ENCODE measurements at places on chromosomes 7 and 10. TPM values are rescaled to one million over a fixed set of nuclear protein-coding genes. Genes with fewer than 3 reads are reported as not detected.

DNA sequence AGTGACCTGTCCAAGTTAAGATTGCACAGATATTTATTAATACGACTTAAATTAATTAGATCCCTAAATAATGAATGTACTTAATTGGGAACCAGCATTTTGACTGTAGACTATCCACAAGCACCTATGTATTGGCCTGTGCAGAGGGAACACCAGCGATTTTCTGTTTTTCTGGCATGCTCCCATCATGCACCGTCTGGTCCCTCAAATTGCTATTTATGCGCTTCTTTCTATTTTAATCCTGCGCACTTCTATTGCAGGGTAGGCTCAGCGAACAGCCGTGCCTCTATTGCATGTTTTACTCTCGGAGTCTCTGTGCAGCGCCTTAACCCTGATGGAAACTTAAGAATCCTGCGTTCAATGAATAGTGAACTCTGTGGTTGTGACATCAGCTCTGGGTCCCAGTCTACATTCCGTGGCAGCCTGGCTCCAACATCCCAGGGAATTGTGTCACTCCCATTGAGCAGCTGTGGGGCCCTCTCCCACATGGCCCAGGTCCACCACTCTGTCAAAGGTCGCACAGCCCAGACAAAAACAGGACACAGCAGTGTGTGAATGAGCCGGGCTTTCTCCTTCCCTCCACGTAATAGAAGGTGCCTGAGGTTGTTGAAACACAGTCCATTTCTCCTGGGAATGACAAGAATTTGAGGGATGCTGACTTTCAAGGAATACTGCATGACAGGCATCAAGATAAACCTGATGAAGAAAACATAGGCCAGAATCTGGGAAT is 239.7 kb upstream of the KLF6 start:
- no peak for DNase-seq

- no peak for DNase-seq
Measured at GRCh38 chr7:117230276-117231046, 92.4 kb downstream of the WNT2 start.

- DNase-seq, result no peak
Measured at GRCh38 chr10:107051769-107052168, 112.7 kb downstream of the SORCS1 start.

DNA sequence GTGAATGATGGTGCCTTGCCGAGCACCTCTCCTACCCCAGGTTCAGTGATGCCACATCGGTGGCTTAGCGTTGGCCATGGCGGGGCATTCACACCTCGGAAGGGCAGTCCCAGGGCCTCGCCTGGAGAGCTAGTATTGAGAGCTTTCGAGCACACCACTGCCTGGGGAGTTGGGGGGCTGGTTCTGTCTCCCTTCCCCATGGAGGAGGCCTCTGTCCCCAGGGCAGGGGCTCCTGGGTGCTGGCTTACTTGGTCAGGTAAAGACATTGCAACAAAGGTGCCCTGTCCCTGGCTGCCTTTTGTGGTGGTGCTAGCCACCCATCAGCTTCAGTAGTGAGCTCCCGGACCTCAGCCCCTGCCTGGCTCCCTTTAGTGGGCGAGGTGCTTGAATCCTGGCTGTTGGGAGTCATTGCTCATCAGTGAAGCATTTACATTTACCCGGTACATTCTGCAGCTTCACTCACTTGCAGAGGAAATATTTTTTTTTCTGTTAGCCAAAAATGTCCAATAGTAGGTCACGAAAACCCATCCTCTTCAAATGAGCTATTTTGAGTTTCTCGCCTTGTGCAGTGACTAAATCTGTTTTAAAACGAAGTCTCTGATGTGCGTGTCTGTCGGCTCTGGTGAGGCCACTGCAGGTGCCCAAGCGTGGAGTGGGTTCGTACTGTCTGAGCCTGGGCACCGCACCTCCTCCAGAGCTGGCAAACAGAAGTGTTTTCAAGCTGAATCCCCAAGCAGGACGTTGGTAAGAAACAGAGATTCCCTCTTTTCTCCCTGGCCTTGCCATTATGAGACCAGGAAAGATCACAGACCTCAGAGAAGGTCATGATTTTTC is 95.5 kb downstream of the INPP5A start:
- no peak for DNase-seq

GRCh38 chr7:15288741-15289140 is 273.1 kb downstream of the AGMO start:
- DNase-seq, result no peak

- no peak for DNase-seq
Measured at GRCh38 chr7:37726016-37726415, 42.5 kb downstream of the GPR141 start.

DNA sequence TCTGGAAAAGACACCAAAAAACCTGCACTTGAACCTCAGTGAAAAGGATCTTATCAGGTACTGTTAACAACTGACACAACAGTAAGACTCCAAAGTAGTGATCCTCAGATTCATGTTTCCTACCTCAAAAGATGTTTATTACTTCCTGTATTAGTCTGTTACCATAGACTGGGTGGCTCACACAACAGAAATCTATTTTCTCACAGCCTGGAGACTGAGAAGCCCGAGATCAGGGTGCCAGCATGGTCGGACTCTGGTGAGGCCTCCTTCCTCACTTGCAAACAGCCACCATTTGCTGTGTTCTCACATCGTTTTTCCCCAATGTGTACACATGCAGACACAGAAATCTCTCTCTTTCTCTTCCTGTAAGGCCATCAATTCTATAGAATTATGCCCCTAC is 154.0 kb upstream of the THSD7A start:
- no peak for DNase-seq

DNA sequence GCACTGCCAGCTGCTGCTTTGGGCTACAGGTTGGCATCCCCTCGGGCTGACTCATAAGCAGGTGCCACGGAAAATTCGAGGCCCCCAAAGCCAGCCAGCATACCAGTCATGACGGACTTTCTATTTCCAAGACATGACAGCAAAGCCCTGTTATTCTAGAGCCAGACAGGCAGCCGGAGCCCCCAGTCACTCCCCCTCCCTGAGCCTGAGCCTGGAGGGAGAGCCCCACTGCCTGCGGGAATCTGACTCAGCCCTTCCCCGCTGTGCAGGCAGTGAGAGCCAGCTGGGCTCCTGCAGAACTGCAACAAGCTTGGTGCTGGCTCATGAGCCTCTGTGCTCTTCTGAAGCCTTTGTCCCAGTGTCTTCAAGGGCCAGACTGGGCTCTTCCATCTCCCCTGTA is 15.8 kb downstream of the BTBD16 start:
- DNase-seq, result no peak

- DNase-seq, result no peak
Measured at GRCh38 chr10:125155101-125155500, 5.3 kb downstream of the CTBP2 start.

DNA sequence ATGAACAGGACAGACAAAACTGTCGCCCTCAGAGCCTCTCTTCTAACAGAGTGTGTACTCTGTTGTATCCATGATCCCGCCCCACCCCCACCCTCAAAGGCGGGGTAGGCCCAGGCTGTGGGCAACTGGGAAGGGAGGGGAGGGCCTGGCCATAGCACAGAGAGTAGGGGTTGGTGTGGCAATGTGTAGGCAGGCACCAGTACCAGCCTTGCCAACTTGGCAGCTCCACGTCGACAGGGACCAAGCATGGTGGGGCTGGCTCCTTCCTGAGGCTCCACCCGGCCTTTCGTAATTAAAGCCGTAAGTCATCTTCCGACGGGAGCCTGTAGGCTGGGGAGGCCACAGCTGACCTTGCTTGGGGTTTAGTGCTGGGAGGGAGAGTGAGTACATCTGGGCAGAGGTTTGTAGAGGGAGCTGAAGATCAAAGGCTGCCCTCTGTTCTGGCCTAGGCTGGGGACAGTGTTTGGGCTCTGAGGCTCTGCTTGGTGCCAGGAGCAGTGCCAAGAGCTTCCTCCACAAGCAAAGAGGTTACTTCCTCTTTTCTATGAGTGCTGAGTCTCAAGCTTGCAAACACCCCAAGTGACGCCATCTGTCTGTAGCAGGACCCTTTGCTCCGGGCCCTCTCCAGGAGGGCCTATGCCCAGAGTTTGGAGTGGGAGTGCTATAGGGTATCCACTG is 121.6 kb downstream of the C10orf105 start:
- DNase-seq, result no peak

DNA sequence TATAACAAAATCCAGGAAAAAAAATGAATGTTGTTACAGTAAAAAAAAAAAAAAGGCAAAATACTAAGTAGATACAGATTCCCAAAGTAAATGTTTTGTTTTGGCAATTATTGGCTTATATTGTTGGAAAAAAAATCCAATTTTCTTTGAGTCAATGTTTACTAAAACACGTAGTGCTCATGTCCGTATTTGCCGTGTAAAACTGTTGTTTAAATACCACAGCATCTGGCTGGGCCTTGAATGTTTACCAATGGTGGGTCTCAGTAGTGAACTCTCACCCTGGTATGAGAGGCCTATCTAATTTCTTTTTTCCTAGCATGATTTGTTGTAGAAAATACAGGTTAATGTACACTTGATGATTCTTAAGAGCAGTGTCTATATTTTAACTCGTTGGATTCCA is 41.4 kb upstream of the SLC26A5 start:
- DNase-seq, result no peak

DNA sequence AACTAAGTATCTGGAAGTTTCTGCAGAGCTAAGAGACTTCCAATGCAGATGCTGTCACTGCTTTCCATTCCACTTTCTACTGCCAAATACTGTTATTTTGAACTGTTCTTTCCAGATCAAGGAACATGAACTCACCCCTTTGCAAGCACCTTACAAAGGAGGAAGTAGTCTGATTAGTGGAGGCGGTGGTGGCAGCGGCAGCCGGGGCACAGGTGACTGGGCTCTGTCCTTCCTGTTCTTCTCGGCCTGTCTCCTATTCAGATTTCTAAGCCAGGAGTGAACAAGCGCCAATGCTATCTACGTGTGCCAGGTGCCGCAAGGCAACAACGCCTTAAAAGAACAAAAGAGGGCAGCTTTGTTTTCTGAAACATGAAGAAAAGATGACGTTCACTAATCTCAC is 44.9 kb downstream of the BEND7 start:
- DNase-seq, result no peak

- no peak for DNase-seq
Measured at GRCh38 chr7:99106821-99107241, 37.1 kb downstream of the SMURF1 start.

- DNase-seq, result no peak
Measured at GRCh38 chr10:57884407-57884806, 383.3 kb downstream of the IPMK start.

GRCh38 chr7:46600340-46600739 is 679.3 kb upstream of the IGFBP3 start:
- DNase-seq, result no peak

DNA sequence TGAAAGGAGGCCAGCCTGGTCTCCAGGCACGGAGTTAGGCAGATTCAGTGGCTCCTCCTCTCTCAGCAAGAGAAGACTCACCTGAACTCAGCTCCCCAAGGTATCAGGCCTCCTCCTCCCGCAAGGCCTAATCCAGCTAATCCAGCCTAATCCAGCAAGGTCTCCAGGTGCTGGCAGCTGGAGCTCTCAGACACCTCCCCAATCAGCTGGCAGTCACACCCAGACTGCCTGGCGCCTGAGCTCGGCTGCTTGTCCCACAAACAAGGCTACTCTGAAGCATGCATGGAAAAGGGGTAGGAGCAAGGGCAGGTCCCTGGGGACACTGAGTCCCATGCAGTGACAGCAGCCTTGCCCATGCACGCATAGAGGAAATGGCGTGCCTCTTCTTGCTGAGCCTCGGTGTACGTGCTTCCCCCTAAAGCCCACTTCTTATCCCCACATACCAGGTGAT is 3.3 kb upstream of the OPN4 start:
- no peak for DNase-seq

GRCh38 chr7:138297526-138297925 is 162.5 kb upstream of the TRIM24 start:
- no peak for DNase-seq

DNA sequence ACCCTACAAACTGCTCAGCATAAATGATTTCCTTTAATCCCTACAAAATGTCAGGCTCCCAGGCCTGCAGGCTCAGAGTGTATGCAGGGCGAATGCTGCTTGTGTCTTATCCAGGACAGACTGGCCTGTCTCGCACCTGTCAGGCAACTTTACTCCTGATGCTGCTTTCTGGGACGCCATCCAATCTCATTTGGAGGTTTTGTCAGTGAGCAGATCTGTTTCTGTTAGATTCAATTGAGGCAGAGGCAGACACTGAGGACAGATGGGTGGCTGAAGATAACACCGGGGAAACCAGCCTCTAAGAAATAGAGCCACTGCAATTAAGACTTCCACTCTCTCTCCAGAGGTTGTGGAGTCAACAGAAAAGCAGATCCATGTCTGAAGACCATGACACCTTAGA is 115.6 kb downstream of the DPP6 start:
- no peak for DNase-seq

DNA sequence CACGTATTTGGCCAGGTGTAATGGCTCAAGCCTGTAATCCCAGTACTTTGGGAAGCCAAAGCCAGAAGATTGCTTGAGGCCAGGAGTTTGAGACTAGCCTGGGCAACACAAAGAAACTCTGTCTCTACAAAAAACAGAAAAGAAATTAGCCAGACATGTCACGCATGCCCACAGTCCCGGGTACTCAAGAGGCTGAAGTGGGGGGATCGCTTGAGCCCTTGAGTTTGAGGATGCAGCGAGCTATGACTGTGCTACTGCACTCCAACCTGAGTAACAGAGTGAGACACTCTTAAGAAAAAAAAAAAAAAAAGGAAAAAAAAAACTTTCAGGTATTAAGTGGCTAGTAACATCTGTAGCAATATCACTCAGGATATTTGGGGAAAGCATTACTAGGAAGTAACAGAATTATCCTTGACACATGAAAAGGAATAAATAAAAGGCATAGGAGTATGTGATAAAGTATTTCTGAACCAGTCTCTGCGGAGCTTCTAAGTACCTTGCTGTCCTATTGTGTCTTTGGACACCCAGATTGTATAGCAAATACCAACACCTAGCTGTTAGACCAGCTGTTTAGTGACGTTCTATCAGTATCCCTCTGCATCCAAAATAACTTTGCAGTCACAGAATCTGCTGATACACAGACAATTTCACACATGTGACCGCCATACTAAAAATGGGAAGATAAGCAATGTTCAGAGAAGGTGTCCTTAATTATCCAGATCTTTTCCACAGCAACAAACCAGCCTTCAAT is 74.4 kb downstream of the CYTH3 start:
- no peak for DNase-seq

Gene CCL26
- not detected for polyA plus RNA-seq

Gene CLDN4
- 91.4 TPM for polyA plus RNA-seq

Gene ZNF786
- 9.5 TPM for polyA plus RNA-seq

Gene PLPP4
- polyA plus RNA-seq, result 6.2 TPM

Gene CPN1
- 3.1 TPM for polyA plus RNA-seq

Gene GIGYF1
- polyA plus RNA-seq, result 27.1 TPM

Gene TBXAS1
- 25.6 TPM for polyA plus RNA-seq

Gene FFAR4
- not detected for polyA plus RNA-seq

Gene CALHM1
- 0.07 TPM for polyA plus RNA-seq

Data from right renal cortex interstitium (tissue), 3 donors.